ENCODE measurements at places on chromosomes 2 and 18.

- no peak for DNase-seq
Observed at GRCh38 chr2:66461001-66461663, 26.2 kb downstream of the MEIS1 start.

- DNase-seq: no peak
Observed at GRCh38 chr2:52539026-52539970, 1228.3 kb upstream of the CHAC2 start.

GRCh38 chr18:49841236-49842217, 28.2 kb upstream of the ACAA2 start:
- no peak for DNase-seq

GRCh38 chr2:31476511-31477180, 62.1 kb upstream of the XDH start:
- DNase-seq: no peak

DNA sequence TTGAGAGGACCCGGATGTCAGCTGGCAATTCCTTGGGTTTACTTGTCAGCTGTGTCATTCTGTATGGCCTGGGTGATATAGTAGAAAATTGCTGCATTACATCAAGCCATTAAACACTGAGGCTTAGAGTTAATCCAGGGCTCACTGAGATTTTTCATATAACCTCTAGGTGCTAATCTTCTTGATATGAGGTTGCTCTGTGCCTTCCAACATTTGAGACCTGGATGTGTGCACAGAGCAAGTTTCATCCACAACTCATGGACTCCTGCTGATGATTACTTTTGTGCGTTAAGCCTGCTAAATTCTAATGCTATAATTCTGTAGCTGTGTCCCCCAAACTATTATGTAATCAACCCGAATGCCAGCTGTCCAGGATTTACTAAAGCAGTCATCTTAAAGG, 178.4 kb upstream of the CDH20 start:
- no peak for DNase-seq

GRCh38 chr2:16537347-16537746, 128.3 kb downstream of the CYRIA start:
- DNase-seq: no peak
